ENCODE measurements at places on chromosomes 12 and 14.

GRCh38 chr12:70466753-70467152, 100.7 kb downstream of the KCNMB4 start:
- DNase-seq, result no peak

DNA sequence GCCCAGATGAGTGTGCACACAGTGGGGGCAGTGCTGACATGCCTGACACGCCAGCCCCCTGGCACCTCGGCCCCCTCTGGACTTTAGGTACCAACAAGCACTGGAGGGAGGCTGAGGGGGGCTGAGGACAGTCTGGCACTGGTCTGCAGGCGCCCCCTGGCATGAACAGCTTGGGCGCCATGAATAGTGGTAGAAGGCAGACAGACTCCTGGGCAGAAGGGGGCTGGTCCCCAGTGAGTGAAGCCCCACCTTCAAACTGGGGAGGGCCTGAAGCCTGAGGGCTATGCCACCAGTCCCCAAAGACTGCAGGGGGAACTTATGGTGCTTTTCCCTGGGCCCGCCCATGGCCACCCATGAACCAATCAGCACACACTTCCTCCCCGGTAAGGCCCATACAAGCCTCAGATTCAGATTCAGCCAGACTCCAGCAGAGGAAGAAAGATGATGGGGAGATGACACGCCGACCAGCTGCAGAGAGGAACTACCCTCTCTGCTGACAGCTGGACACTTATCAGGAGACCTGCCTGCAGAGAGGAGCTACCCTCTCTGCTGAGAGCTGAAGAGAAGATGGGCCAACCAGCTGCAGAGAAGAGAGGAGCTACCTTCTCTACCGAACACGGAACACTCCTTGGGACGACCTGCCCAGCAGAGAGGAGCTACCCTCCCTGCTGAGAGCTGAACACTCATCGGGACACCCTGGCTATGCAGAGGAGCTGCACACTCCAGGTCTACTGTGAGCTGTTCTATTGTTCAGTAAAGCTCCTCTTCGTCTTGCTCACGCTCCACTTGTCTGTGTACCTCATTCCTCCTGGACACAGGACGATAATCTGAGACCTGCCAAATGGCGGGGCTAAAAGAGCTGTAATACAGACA, 324.5 kb downstream of the PCNX1 start:
- no peak for DNase-seq

DNA sequence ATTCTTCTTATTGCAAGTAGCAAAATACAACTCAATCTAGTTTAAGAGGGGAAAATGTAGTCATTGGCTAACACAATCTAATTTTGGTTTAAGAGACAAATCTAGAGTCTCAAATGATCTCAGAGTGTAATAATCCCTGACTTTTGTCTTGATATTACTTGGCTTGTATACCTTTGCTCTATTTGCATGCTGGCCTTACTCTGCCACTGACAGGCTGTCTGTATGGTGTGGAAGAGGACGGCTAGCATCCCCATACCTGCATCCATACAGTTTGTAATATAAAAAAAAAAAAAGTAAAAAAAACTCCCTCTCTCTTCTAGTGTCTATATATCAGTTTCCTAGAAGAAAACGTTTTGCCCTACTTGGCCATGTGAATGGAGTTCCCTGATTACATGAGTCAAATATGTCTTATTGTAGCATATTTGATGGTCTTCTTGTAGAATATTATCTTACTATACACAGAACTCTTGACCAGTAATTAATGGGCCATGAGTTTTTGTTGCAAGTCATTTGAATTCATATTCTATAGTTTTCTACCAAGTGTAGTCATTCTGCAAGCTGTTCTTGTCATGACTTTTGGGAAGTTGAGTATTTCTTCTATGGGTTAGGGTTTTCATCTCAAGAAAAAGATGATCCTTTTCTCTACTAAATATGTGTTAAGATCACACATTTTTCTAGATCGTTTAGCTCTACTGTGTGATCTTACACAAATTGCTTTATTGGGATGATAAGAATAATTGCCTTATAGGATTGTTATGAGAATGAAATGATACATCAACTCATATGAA, 8.2 kb downstream of the HIF1A start:
- DNase-seq, result no peak

DNA sequence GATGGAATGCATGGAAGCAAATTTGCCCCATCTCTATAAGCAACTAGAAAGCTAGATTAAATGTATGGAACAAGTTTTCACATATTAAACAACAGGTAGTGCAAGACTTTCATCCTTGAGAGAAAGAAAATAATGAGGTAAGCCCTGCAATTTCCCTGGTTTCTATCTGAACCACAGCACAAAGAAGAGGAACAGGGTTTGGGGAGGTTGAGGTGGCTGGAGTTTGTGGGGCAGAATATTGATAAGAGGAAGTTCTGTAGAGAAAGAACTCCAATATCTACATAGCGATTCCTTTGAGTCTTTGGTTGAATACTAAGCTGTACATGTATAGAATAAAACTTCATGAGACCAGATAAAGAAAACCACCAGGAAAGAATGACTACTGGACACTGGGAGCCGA, 96.3 kb upstream of the CCND2 start:
- DNase-seq, result no peak

- DNase-seq, result no peak
These were observed 774.9 kb upstream of the NOVA1 start for GRCh38 chr14:27372771-27373170.

DNA sequence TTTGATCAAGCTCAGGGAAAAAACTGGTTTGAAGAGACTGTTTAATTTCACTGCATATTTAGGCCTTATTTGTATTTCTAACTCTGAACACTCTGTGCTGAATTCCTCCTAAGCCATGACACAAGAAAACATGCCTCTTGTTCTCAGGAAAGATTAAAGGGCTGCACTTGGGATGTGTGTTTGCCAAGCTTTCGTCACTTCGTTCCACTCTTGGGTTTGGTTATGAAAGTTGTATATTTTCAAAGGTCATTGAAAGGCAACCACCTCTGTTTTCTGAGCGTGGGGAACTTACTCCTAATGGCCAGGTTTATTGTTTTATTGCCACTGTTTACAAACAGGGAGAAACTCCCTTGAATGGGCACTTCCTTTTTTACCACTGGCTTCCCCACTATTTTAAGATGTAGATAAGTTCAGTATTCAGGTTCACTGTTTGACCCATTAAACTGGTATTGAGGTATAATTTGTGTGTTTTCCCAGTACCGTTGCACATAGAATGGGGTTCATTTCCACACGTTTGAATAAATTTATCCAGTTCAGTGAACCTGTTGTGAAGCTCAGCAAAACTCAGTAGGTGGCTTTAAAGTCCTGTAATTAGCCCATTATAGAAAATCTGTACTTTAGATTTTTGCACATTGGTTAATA, 65.3 kb downstream of the NKX2-1 start:
- no peak for DNase-seq

- no peak for DNase-seq
These were observed 79.5 kb downstream of the GALNT9 start for GRCh38 chr12:132249689-132250478.

GRCh38 chr12:98213556-98213955, 301.8 kb upstream of the TMPO start:
- no peak for DNase-seq

- no peak for DNase-seq
These were observed 10.5 kb downstream of the PLD4 start for GRCh38 chr14:104935026-104935650.

DNA sequence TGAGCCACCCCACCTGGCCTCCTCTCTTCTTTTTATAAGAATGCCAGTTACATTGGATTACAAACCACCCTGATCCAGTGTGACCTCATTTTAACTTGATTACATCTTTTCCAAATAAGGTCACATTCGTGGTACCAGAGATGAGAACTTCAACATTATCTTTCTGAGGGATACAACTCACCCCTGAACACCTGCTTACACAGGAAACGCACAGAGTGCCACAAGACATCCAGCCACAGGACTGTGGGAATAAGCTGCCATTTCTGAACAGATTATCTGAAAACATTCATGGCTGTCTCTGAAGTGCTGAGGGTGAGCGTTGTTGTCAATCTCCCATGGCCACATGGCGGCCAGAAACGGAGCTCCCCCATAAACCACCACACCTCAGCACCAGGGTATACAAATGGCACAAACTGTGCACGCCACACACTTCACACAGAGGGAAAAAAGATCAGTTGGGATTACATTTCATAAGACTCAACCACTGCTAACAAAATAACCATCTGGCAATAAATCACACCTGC, 23.7 kb downstream of the FOXN3 start:
- no peak for DNase-seq

DNA sequence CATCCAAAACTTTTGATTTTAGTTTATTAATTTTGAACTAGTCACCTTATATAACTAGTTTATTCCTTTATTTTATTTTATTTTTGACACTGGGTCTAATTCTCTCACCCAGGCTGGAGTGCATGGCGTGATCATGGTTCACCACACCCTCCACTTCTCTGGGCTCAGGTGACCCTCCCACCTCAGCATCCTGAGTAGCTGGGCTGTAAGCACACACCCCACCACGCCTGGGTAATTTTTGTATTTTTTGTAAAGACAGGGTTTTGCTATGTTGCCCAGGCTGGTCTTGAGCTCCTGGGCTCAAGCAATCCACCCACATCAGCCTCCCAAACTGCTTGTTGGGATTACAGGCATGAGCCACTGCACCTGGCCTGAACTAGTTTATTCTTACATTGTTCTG, 17.3 kb downstream of the PCNX1 start:
- peak; percentile 36 for DNase-seq

- DNase-seq, result no peak
These were observed 837.3 kb upstream of the TMEM132C start for GRCh38 chr12:127429551-127430285.

DNA sequence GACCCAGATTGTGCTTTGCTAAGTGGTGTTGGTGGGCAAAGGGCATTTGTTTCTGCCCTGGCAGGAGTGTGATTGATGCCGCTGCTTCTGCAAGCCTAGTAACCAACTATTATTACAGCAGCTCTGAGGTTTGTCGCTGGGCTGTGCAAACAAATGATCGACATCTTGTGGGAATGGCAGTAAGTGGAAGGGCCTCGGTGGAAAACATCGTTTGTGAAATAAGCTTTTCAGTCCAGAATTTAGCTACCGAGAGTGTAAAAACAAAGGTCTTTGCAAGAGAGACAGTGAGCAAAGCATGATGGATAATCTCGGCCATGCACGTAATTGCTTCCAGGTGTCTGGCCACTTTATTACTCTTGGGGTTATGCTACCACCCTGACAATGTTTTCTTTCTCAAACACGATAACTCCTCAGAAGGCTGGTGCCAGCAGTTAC, 397.7 kb upstream of the PRICKLE1 start:
- DNase-seq, result no peak

DNA sequence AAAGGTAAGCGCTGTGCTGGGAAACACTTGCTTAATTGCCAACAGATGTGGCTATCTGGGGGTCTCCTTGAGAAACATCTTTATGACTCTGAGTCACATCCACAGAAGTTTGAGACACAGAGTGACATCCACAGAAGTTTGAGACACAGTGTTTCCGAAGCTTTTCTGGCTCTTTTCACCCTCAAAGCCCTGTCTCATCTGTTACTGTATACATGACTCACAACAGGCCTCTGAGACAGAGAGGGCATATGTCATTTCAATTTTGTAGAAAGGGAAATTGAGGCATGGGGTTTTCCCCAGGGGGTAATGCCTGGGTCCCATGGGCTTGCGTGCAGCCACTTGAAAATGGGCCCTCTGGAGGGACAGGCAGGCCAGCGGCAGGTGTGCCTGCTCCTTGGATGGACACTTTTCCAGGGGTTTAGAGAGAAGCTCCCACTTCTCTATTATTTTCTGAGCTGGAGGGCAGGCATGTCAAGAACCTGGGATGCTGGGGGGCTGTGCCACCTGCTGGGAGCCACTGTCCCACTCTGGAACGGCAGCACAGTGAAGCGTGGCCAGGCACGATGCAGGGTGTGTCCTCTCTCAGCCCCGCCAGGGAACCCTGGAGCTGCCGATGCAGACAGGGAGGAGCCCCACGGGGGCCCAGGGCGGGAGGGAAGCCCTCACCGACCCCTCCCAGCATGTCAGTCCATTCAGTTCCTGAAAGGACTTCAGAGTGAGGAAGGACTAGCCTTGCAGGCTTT, 111.3 kb upstream of the FKBP4 start:
- peak; percentile 17 for DNase-seq

- no peak for DNase-seq
These were observed 21.3 kb downstream of the HCAR2 start for GRCh38 chr12:122681814-122682213.

- DNase-seq, result no peak
These were observed 45.8 kb upstream of the TMED10 start for GRCh38 chr14:75222208-75222701.

DNA sequence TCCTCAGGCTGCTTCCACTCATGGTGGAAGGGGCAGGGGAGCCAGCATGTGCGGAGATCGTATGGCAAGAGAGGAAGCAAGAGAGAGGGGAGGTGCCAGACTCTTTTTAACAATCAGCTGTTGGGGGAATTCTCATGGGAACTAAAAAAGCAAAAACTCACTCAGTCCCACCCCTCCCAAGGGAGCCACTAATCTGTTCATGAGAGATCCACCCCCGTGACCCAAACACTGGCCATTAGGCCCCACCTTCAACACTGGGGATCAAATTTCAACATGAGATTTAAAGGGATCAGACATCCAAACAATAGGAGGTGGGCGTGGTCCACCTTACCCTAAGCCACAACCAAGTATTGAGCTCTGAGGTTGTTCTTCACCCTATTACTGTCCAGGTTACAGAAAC, 375.1 kb downstream of the GRIN2B start:
- DNase-seq, result no peak

- DNase-seq, result no peak
These were observed 63.2 kb downstream of the SPRING1 start for GRCh38 chr12:116674643-116675183.

- no peak for DNase-seq
These were observed 63.7 kb upstream of the MANSC4 start for GRCh38 chr12:27843714-27844245.

DNA sequence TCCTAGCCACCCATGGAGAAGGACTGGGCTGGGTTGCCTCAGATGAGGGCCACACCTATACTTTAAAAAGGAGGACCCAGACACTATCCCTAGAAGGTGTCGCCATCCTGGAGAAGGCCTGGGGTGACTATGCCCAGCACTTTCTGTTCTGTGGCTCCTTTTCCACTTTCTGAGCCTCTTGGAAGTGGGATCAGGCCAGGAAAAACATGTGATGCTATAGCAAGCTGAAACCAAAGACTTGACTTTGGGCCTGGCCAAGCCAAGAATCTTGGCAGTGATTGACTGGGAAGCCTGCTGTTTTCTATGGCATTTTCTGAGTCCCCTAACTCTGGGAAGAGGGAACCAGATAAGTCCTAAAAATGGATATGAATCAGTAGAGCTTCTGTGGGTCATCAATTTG, 332.3 kb downstream of the ZFP36L1 start:
- no peak for DNase-seq

GRCh38 chr14:64238631-64239030, 55.5 kb downstream of the ESR2 start:
- no peak for DNase-seq

Measured in activated CD4-positive, alpha-beta memory T cell treated with anti-CD3 and anti-CD28 coated beads, Interleukin-2, amount 10 ng/mL, durations not matched to agents 7 days and 5 days (primary cell).